Chondrocyte (in vitro differentiated cells): ENCODE measurements at places on chromosomes 3 and 15.
A peak's percentile ranks its signal among the peaks of the same experiment; 100 is the strongest.

DNA sequence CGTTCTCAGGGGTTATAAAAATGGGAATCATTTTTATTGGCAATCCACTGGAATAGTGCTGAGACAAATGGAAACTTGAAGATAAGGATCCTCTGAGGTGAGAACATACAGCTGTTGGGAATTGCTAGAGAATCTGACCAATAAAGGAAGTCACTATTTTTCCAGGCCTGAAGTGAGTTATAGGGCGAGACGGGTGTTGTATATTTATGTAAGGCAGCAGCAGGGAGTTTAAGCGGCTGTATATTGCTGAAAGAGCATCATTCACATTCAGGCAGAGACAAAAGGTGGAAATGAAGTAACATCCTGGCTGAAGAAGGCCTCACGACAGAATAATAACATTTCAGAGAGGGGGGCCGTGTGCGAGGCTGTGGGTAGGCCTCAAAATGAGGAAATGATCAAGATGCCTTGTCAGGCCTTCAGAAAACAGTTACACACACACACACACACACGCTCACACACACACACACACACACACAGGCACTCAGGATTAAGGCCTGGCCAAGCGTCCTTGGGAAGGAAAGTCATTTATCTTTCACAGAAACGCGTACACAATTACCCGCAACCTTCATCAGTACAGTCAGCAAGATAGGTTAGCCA is 964.9 kb upstream of the NR2F2 start:
- H3K27me3 ChIP-seq: no peaks in the 10 kb centered on the region
- no peak for DNase-seq
- H3K4me1 ChIP-seq: peaks cover 48% of the 10 kb centered on the region

DNA sequence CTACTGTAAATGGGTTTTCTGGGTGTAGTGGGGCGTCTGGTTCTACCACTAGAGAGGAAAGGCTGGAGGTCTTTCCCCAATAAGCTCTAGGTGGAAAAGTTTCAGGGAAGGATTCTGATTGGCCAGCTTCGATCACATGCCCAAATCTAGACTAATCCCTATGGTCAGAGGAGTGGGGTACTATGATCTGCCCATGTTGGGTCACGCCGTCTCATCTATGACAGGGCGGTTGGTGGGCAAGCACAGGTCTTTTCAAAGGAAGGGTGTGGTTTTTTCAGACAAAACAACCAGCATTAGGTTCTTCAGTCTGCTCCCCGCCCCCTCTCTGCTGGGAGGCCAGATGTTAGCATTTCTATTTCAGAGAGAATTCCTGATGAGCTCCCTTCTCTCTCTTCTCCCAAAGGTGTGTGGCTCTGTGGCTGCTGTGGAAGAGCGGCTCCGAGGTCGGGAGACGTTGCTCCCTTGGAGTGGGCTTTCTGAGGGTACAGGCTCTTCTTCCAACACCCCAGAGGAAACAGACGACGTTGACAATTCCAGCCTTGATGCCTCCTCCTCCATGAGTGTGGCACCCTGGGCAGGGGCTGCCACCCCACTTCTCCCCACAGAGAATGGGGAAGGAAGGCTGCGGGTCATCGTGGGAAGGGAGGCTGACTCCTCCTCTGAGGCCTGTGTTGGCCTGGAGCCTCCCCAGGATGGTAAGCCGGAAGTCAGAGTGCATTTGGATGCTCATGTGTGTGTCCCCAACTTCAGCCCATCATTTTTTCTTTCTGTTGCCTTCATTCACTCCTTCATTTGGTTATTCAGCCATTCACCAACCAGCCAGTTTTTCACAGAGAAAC is 9.7 kb upstream of the TATDN2 start:
- H3K4me3 ChIP-seq: no peak overlapping the region
- no peak overlapping the region for H3K27ac ChIP-seq
- DNase-seq: peak; percentile 57
- H3K36me3 ChIP-seq: peaks cover 5% of the 10 kb centered on the region

GRCh38 chr15:77870195-77871065 is 207.1 kb downstream of the TBC1D2B start:
- H3K27me3 ChIP-seq: no peaks in the 10 kb centered on the region
- no peak overlapping the region for H3K27ac ChIP-seq
- no peaks in the 10 kb centered on the region for H3K36me3 ChIP-seq

- no peak overlapping the region for H3K4me3 ChIP-seq
- H3K27me3 ChIP-seq: peaks cover 14% of the 10 kb centered on the region
- no peak overlapping the region for H3K27ac ChIP-seq
- H3K36me3 ChIP-seq: no peaks in the 10 kb centered on the region
- H3K4me1 ChIP-seq: peaks cover 5% of the 10 kb centered on the region
Measured at GRCh38 chr3:180802837-180803236, 109.6 kb upstream of the FXR1 start.

- no peak overlapping the region for H3K27ac ChIP-seq
- no peaks in the 10 kb centered on the region for H3K27me3 ChIP-seq
- peaks cover 19% of the 10 kb centered on the region for H3K36me3 ChIP-seq
- DNase-seq: no peak
- H3K4me1 ChIP-seq: peaks cover 12% of the 10 kb centered on the region
Measured at GRCh38 chr3:27392950-27393679, 23.9 kb upstream of the NEK10 start.

- H3K4me1 ChIP-seq: no peaks in the 10 kb centered on the region
- DNase-seq: no peak
- no peak overlapping the region for H3K4me3 ChIP-seq
- H3K27ac ChIP-seq: no peak overlapping the region
- H3K36me3 ChIP-seq: peaks cover 4% of the 10 kb centered on the region
Measured at GRCh38 chr15:77781151-77781945, 148.6 kb upstream of the LINGO1 start.

- no peak overlapping the region for H3K4me3 ChIP-seq
- peaks cover 10% of the 10 kb centered on the region for H3K4me1 ChIP-seq
- no peaks in the 10 kb centered on the region for H3K27me3 ChIP-seq
- no peak overlapping the region for H3K27ac ChIP-seq
- no peaks in the 10 kb centered on the region for H3K36me3 ChIP-seq
Measured at GRCh38 chr3:148975248-148975647, 16.1 kb upstream of the GYG1 start.

DNA sequence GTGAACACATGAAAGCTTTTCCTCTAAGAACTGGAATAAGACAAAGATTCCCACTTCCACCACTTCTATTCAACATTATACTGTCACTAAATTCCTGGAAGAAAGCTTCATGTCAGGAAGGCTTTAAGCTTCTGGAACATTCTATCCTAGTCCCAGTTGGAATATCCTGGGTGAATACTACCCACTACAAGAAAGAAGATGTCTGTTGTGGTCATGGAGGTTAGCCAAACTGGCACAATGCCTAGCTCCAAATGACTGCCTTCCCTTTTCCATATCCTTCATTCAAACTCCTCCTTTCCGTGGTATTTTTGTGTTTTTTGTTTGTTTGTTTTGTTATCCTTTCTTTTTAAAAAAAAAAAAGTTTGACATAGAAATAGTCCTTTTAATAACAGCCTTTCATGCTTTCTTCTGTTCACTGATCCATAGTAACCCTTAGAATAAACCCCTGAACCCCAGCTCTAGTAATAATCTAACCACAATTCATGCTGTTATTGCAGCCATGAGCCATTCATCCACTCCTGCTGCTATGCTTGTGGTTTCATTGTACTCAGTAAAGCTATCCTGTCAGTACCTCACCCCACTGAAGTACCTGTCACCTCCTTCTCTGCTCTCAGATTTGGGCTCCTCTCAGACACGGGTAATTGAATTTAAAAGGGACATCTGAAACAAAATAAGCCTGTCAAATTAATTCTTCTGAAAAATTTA is 447.5 kb downstream of the IGSF11 start:
- no peaks in the 10 kb centered on the region for H3K27me3 ChIP-seq
- H3K36me3 ChIP-seq: no peaks in the 10 kb centered on the region
- H3K27ac ChIP-seq: no peak overlapping the region
- no peak overlapping the region for H3K4me3 ChIP-seq

DNA sequence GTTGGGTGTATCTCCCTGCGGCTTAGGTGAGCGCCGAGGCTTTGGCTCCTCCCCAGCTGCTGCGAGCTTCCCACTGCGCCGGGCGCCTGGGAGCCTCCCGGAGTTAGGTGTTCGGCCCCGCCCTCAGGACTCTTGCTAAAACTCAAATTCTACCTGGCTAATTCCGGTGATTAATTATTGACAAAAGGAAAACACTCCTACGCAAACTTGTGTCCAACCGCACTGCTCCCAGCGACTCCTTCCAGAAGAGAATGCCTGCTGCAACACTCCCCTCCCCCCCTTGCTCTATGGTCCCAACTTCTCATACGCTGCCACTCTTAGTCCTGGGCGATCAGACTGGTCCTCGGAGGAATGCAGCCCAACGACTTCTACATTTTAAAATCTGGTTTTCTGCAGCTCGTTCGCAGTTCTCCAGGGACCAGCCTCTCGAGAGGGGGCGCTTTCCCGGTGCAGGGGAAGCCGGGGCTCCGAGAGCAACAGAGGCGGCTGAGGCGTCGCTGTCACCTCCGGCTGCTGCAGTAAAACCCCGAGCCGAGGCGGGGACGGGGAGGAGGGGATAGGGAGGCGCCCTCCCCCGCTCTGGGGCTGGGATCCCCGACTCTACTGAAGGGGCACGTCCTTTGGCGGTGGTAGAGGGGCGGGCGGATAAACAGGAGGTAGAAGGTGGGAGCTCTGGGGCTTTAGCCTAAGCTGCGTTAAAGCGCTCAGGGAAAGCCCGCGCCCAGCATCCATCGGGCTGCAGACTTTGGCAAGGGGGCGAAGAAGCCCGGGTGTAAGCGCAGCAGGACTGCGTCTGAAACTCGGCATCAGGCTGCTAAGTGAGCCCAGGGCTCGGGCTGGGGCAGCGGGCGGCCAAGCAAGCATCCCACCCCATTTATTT is at the start of gene SPTSSB:
Gene SPTSSB (minus strand): TSS at position 77 of the 880 bp plus-strand sequence. CDS start 25,194 bp downstream, outside the sequence.
- H3K36me3 ChIP-seq: no peaks in the 10 kb centered on the region
- no peak within 1 kb of the TSS for H3K27ac ChIP-seq
- peak within 1 kb of the TSS; percentile 76 for H3K4me3 ChIP-seq
- peaks cover 69% of the 10 kb centered on the region for H3K27me3 ChIP-seq
- H3K4me1 ChIP-seq: peaks cover 16% of the 10 kb centered on the region

DNA sequence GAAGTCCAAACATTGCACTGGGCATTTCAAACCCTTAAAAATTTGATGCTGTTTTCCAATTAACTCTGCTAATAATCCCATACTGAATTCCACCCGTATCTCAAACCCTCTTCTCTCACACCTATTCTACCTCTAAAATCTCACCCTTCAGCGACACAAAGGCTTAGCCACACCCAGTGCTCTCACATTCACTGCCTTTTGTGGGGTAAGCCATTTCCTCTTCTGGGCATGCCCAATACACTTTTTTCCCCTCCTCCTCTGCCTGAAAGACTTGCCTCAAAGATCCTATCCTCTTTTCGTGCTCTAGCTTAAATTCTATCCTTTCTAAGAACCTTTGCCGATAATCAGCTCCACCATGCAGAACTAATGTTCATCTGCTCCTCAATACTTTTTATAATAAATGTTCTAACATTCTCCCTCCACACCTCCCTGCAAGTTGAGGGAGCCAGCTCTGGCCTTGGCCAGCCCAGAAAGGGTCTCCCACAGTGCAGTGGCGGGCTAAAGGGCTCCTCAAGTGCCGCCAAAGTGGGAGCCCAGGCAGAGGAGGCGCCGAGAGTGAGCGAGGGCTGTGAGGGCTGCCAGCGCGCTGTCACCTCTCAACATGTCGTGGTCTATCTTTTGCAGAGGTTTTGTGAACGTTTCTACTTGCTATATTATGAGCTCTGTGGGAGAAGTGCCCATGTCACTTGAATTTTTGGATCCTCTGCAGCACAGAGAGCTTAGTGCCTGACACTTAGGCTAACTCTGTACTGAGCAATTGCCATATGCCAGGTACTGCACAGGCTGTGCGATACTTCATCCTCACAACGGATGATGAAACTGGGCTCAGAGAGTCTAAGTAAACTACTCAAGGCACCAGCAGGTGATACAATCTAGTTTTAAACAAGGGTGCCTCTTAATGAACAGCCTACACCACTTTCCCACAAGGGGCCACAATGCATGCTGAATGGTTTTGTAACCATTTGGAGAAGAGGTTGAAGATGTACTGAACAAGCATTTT is 53.6 kb upstream of the BCL6 start:
- H3K27ac ChIP-seq: no peak overlapping the region
- H3K4me1 ChIP-seq: no peaks in the 10 kb centered on the region
- DNase-seq: no peak
- no peaks in the 10 kb centered on the region for H3K36me3 ChIP-seq
- H3K27me3 ChIP-seq: peaks cover 2% of the 10 kb centered on the region

- no peak for DNase-seq
- peaks cover 38% of the 10 kb centered on the region for H3K4me1 ChIP-seq
- H3K27ac ChIP-seq: peak within 1 kb of the TSS; percentile 81
- H3K4me3 ChIP-seq: peak within 1 kb of the TSS; percentile 2
- no peaks in the 10 kb centered on the region for H3K36me3 ChIP-seq
Measured at GRCh38 chr3:9902372-9903237, at the start of gene IL17RE. Gene IL17RE (plus strand): TSS chr3:9902848. CDS start chr3:9902933, 85 bp downstream.

DNA sequence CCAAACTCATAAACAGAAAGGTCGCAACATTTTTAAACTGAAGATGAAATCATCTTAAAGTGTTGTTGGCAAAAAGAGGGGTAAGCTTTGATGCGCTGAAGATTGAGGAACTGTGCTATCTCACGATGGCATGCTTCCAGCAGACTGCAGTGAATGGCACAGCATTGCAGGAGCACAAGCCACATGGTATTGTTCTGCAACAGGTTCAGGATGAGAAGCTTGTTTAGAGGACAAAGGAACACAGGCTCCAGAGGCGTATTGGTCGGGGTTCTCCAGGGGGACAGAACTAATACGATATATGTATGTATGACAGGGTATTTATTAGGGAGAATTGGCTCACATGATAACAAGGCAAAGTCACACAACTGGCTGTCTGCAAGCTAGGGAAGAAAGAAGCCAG is 13.8 kb upstream of the PLD1 start:
- H3K4me1 ChIP-seq: peaks cover 10% of the 10 kb centered on the region
- H3K27me3 ChIP-seq: no peaks in the 10 kb centered on the region
- H3K36me3 ChIP-seq: no peaks in the 10 kb centered on the region
- H3K4me3 ChIP-seq: no peak overlapping the region
- H3K27ac ChIP-seq: no peak overlapping the region
- no peak for DNase-seq

- no peak overlapping the region for H3K4me3 ChIP-seq
- no peaks in the 10 kb centered on the region for H3K4me1 ChIP-seq
- DNase-seq: no peak
- H3K36me3 ChIP-seq: peaks cover 2% of the 10 kb centered on the region
- H3K27ac ChIP-seq: no peak overlapping the region
Measured at GRCh38 chr3:143188881-143189280, 69.3 kb downstream of the CHST2 start.

- no peak overlapping the region for H3K27ac ChIP-seq
- peaks cover 3% of the 10 kb centered on the region for H3K27me3 ChIP-seq
- H3K4me1 ChIP-seq: no peaks in the 10 kb centered on the region
- no peaks in the 10 kb centered on the region for H3K36me3 ChIP-seq
Measured at GRCh38 chr3:27025718-27026117, 343.5 kb downstream of the NEK10 start.

DNA sequence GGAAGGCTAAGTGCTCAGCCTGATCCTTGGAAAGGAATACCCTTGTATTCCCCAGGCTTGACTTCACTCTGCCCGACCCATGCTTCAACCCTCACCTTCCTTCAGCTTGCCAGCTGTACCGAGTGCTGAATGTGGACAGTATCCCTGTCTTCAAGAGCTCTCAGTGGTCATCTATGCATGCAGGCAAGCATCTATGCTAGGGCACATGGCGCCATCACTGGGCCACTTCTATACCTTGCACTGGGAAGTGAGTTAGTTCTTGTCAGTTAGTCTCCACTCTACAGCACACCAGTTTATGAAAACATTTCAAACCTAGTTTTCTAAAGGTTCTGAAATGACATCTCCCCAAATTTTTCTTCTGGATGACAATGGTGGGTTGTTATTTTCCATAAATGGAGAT is 82.0 kb upstream of the MYRIP start:
- no peaks in the 10 kb centered on the region for H3K4me1 ChIP-seq
- H3K36me3 ChIP-seq: no peaks in the 10 kb centered on the region
- H3K27me3 ChIP-seq: peaks cover 18% of the 10 kb centered on the region
- no peak for DNase-seq
- H3K4me3 ChIP-seq: no peak overlapping the region
- H3K27ac ChIP-seq: no peak overlapping the region
